ENCODE measurements at places on chromosomes 1 and 21.
A peak's percentile ranks its signal among the peaks of the same experiment; 100 is the strongest.

DNA sequence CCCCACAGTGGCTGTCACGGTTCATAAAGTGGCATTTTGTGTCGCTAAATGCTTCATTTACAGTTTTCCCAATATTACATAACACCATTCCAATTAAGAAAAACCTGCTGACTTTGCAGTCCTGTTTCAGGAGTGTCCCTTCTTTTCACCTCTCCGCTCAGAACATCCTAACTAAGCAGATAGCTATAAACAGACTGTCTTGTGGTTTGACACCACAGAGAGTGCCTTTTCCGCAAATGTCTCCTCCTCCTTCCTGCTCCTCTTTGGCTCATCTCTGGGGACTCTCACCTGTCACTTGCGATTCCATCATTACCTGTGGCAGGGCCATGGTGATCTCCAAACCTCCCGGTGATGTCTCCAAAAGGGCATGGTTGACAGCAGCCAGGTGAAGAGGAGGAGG, 119.0 kb downstream of the CNIH3 start:
- no peak for DNase-seq

- no peak for DNase-seq
These were observed 92.9 kb downstream of the GRIK3 start for GRCh38 chr1:36941316-36941978.

GRCh38 chr21:41961282-41961701, 7.5 kb upstream of the C2CD2 start:
- no peak for DNase-seq

GRCh38 chr1:241992734-241993133, 6.2 kb downstream of the MAP1LC3C start:
- no peak for DNase-seq

DNA sequence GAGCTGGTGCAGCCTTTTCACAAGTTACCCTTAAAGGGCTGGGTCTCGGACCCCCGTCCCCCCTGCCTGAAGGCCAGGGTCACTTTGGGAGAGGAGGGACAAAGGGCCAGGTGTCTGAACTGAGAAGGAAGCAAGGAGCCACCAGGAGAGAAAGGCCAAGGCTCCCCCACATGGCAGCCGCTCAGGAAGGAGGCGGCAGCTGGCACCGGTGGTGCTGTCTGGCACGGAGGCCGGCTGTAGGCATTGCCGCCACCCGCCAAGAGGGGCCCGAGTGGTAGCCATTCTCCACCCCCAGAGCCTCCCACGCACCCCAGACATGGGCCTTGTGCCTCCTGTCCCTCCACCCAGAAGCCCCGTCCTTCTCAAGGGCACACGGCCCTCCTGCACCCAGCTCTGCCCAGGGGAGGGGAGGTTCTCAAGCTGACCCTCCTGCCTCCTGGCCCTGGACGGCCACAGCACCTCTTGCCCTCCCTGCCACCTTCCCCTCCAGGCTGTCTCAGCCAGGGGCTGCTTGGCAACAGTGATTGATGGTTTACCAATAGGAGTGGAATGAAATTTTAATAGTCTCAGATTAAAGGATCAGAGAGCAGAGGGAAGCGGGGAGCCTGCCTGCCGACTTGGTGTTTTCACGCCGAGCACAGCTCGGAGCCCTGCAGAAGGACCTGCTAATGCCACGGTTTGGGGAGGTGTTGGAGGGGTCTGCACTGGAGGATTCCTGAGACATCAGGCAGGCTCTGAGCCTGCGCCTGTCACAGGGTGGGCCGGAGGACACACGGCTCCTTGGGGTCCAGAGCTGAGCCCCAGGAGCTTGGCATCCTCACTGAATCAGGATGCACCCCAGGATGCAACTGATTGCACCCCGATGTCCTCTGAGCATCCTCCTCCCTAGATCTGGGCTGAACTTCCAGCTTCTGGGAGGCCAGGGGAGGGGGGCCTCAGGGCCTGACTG, 211.9 kb upstream of the VAMP3 start:
- DNase-seq: no peak

DNA sequence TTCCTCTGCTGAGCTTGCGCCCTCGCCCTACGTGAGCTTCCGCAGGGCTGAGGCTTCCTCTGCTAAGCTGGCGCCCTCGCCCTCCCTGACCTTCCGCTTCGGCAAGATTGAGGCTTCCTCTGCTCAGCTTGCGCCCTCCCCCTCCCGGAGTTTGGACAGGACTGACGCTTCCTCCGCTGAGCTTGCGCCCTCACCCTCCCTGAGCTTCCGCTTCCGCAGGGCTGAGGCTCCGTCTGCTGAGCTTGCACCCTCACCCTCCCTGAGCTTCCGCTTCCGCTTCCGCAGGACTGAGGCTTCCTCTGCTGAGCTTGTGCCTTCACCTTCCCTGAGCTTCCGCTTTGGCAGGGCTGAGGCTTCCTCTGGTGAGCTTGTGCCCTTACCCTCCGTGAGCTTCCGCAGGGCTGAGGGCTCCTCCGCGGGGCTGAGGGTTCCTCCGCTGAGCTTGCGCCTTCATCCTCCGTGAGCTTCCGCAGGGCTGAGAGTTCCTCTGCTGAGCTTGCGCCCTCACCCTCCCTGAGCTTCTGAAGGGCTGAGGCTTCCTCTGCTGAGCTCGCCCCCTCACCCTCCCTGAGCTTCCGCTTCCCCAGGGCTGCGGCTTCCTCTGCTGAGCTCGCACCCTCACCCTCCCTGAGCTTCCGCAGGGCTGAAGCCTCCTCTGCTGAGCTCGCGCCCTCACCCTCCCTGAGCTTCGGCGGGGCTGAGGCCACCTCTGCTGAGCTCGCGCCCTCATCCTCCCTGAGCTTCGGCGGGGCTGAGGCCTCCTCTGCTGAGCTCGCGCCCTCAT, 753.6 kb upstream of the TPTE start:
- DNase-seq: no peak

- DNase-seq: peak; percentile 66
These were observed 3.3 kb downstream of the CCSAP start for GRCh38 chr1:229339520-229339919.

DNA sequence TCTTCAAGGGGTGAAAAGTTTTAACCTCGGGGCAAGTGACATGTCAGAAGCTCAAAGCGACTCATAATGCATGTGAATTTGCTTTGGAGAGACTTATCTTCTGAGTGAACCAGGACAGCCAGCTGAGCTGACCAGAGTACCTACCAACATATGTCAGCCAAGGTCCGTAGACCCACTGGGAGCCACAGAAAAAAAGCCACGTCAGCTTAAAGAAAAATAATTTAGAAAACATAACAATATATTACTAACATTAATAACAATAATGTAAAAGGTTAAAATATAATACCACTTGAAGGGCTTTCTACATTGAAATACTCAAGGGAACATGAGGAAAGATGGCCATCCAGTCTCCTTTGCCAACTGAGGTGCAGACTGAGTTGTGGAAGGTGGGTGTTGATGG, 6.9 kb downstream of the PEX19 start:
- no peak for DNase-seq

DNA sequence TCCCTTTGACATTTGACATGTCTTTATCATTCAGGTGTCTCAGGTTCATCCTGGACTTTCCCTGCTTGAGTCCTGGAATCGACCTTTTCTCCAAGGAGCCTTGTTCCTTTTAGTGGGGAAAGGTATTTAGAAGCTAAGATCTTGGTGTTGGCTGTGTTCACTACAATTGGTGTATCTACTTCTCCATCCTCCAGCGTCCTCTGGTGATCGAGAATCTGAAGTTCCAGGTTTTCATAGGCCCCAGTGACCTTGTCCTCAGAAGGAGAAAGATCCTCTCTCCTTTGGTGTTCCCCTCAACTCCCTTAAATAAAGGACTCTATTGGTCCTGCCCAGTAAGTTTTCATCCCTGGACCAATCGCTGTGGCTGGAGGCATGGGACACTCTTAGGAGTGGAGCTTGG, 22.1 kb downstream of the MROH7 start:
- peak; percentile 30 for DNase-seq

GRCh38 chr1:14567056-14567455, 31.4 kb upstream of the KAZN start:
- DNase-seq: no peak

- DNase-seq: no peak
These were observed 270.0 kb upstream of the VAMP3 start for GRCh38 chr1:7501084-7501491.

- no peak for DNase-seq
These were observed 94.3 kb downstream of the PSMG1 start for GRCh38 chr21:39088831-39089380.

GRCh38 chr1:84387480-84388163, 10.7 kb upstream of the DNASE2B start:
- peak; percentile 55 for DNase-seq

GRCh38 chr1:162639718-162640117, 7.5 kb downstream of the DDR2 start:
- no peak for DNase-seq

- no peak for DNase-seq
These were observed 17.9 kb downstream of the PROX1 start for GRCh38 chr1:214005708-214006107.

DNA sequence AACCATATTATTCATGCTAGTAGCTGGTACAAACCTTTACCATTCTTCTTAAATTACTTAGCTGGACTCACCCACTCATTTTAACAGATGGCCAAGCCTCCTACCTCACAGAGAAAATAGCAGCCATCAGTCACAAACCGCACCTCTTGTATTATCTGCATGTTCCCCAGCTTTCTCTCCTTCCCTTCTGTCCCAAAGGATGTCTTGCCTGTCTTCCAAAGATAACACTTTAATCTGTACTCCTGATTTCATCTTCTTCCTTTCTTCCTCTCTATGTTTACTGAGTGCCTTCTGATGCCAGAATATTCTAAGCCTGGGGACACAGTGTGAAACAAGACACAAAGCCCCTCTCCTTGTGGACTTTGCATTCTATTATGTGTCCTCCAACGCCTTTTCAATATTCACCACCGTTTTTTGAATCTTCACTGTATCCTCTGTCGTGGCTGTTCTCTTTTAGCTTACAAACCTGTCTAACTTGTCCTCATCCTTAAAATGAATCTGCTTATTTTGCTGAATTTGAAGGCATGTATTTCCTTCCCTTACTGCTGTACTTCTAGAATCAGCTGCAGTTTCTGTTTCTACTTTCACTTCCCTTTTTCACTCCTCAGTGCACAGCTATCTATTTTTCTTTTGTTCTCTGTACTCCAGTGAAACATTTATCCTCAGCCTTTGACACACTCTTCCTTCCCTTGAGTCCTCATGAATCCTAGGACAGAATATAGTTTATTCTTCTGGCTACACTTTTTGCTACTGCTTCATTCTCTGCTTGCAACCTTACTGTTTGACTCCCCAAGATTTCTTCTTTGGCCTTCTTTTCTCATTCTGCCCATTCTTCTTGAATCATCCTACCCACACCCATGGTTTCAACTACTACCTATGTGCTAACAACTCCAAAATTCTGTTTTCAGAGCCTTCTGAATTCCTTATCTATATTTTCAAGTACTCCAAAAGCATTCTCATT, 216.9 kb upstream of the SAMSN1 start:
- DNase-seq: peak; percentile 94

GRCh38 chr1:98903726-98904125, 100.9 kb downstream of the PLPPR5 start:
- DNase-seq: no peak

- DNase-seq: no peak
These were observed 46.1 kb upstream of the FMO2 start for GRCh38 chr1:171138980-171139379.

DNA sequence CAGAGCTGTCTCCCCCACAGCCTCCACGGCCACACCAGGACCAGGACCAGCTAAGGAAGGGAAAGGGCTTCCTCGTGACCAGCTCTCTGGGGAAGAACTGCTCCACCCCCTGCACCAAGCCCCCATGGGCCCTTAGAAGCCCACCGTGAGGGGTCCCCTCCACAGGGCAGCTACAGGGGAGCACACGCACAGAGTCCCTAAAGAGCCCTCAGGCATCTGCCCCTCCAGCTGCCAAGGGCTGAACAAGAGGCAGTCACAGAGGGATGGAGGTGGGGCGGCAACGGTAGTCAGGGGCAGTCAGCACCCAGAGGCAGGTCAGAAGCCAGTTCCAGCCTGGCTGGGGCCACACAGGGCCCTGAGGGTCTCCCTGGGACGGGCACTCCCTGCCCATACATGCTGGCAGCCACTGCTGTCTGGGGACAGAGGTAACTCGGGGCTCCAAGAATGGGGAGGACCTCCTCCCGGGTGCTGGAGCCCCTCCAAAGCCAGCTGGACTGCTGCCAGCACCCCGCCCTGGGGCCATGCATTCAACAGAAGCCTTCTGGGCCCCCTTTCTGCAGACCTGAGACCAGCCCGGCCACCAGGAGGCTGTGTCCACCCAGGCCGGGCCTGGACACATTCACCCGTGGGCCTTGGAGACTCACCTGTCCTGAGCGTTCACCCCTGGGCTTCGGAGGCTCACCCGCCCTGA, 18.7 kb downstream of the SLC19A1 start:
- no peak for DNase-seq

- no peak for DNase-seq
These were observed 466.4 kb downstream of the SIPA1L2 start for GRCh38 chr1:232163533-232163932.

GRCh38 chr1:161069241-161069640, 450 bp downstream of the ARHGAP30 start:
- DNase-seq: no peak

- DNase-seq: no peak
These were observed 147.5 kb downstream of the ROR1 start for GRCh38 chr1:63921359-63921758.

DNA sequence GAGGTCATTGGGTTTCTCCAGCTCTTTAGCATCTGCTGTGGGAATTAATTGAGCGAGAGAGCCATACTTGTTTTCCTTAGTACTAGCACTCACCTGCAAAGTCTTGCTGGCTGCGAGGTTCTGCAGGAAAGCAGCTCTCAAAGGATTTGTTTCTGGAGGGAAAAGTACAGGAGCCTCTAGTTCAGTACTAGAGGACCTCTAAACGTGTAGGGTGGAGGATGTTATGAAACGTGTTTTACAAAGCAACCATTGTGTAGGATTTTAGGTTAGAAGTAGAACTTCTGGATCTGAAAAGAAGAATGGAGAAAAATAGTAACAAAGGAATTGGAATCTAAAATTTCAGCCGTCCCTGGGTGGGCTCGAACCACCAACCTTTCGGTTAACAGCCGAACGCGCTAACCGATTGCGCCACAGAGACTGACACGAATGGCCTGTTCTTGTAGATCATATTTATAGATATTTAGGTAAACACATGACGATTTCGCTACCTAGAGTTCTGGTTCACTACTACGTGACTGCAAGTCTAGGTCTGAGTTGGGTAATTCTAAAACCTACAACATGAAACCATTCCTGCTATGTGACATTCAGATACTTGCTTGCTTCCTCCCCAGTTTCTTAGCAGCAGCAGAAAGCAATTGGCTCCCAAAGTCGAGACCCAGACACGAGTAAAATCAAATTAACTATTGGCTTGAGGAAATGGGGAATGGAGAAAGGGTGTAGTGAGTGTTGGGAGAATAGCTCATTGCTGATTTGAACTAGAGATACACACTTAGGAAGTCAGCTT, 60.2 kb upstream of the CFAP126 start:
- DNase-seq: no peak

Measured in OCI-M1 (cell line).